Heart right ventricle (tissue), 16 donors: ENCODE measurements at places on chromosomes 6 and 20. TPM values are rescaled to one million over a fixed set of nuclear protein-coding genes. Genes with fewer than 3 reads are reported as not detected.

GRCh38 chr20:3071610-3072529 is at the start of gene OXT:
Gene OXT (plus strand): TSS chr20:3071620. CDS start chr20:3071656, 36 bp downstream.
- H3K27ac ChIP-seq, result peak within 1 kb of the TSS; percentile 56
- H3K4me3 ChIP-seq, result peak within 1 kb of the TSS; percentile 59
- no peaks in the 10 kb centered on the region for H3K4me1 ChIP-seq
- H3K27me3 ChIP-seq, result peaks cover 23% of the 10 kb centered on the region
- H3K36me3 ChIP-seq, result no peaks in the 10 kb centered on the region
- peak; percentile 33 for DNase-seq

GRCh38 chr20:1657556-1658334 is at the start of gene SIRPG:
Gene SIRPG (minus strand): TSS chr20:1657779. CDS start chr20:1657714, 65 bp downstream.
- DNase-seq, result no peak
- H3K27me3 ChIP-seq, result peaks cover 24% of the 10 kb centered on the region
- H3K36me3 ChIP-seq, result no peaks in the 10 kb centered on the region
- no peaks in the 10 kb centered on the region for H3K4me1 ChIP-seq

GRCh38 chr20:59664421-59664941 is 60.1 kb downstream of the PHACTR3 start:
- H3K27me3 ChIP-seq, result no peaks in the 10 kb centered on the region
- DNase-seq, result no peak
- H3K4me3 ChIP-seq, result no peak overlapping the region
- no peaks in the 10 kb centered on the region for H3K36me3 ChIP-seq

GRCh38 chr6:117263353-117263927 is 1.9 kb upstream of the VGLL2 start:
- H3K27ac ChIP-seq, result no peak overlapping the region
- no peak for DNase-seq
- peaks cover 21% of the 10 kb centered on the region for H3K4me1 ChIP-seq
- no peak overlapping the region for H3K4me3 ChIP-seq
- H3K27me3 ChIP-seq, result peaks cover 91% of the 10 kb centered on the region

DNA sequence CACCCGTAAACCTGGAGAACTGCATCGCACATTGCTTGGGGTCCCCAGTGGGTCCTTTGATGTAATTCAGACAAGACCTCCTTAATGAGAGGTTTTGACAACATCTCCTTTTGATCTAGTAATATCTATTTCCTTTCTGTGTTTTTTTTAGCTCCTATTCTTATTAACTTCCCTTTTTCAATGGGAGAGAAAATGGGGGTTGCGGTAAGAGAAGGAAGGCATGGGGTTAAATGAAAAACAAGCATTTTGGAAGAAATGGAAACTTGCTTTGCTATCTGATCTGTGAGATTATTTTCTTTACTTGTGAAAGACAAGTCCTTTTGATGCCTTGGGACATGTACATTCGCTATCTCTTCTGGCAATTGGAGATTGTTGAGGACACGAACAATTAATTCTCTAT is 418.6 kb upstream of the MAN1A1 start:
- H3K27ac ChIP-seq, result no peak overlapping the region
- no peaks in the 10 kb centered on the region for H3K27me3 ChIP-seq
- H3K36me3 ChIP-seq, result no peaks in the 10 kb centered on the region
- H3K4me3 ChIP-seq, result no peak overlapping the region
- no peaks in the 10 kb centered on the region for H3K4me1 ChIP-seq

GRCh38 chr6:128731249-128732165 is 151.4 kb upstream of the LAMA2 start:
- no peak for DNase-seq
- no peak overlapping the region for H3K4me3 ChIP-seq
- H3K36me3 ChIP-seq, result no peaks in the 10 kb centered on the region

RPS6KA2 gene
- total RNA-seq, result 69.0 TPM

- H3K36me3 ChIP-seq, result no peaks in the 10 kb centered on the region
- no peak overlapping the region for H3K4me3 ChIP-seq
- H3K4me1 ChIP-seq, result peaks cover 23% of the 10 kb centered on the region
These were observed 5.8 kb upstream of the TFAP2A start for GRCh38 chr6:10420546-10421157.

DNA sequence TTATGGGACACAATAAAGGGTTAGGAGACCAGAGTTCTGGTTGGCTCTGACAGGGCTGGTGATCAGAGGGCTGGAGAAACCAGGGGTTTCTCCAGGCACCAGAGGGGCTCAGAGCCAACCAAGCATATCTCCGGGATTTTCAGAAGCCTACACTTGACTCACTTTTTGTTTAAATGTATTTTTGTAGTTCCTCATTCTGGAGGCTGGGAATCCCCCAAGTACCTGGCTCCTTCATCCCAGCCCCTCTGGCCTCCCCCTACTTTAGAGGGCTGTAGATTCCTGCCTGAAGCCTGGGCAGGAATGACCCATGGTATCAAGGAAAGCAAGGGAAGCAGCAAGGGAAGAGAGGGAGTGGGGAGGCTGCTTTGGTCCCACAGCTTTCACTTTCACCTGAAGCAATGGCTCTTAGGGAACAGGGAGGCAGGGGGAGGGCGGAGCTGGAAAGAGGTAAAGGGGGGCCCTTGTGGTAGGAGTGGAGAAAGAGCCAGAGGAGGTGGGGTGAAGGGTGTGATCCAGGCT is 973 bp downstream of the CD40 start:
- peaks cover 26% of the 10 kb centered on the region for H3K36me3 ChIP-seq
- H3K27ac ChIP-seq, result peak overlapping the region; percentile 90

GRCh38 chr6:46113370-46113769 is 16.4 kb upstream of the ENPP4 start:
- H3K4me3 ChIP-seq, result no peak overlapping the region
- no peaks in the 10 kb centered on the region for H3K36me3 ChIP-seq
- no peak for DNase-seq

GRCh38 chr6:46090115-46091079 is 39.4 kb upstream of the ENPP4 start:
- H3K36me3 ChIP-seq, result no peaks in the 10 kb centered on the region
- H3K4me1 ChIP-seq, result no peaks in the 10 kb centered on the region
- no peaks in the 10 kb centered on the region for H3K27me3 ChIP-seq
- peak; percentile 37 for DNase-seq
- H3K27ac ChIP-seq, result no peak overlapping the region

- no peak overlapping the region for H3K27ac ChIP-seq
- peaks cover 42% of the 10 kb centered on the region for H3K4me1 ChIP-seq
- no peak overlapping the region for H3K4me3 ChIP-seq
- H3K36me3 ChIP-seq, result no peaks in the 10 kb centered on the region
These were observed 6.8 kb downstream of the TBPL1 start for GRCh38 chr6:133959667-133960368.

ZNF391 gene
- 1.5 TPM for total RNA-seq

- no peak overlapping the region for H3K27ac ChIP-seq
- H3K27me3 ChIP-seq, result peaks cover 3% of the 10 kb centered on the region
These were observed 274.4 kb downstream of the THBS2 start for GRCh38 chr6:168979254-168979653.

DNA sequence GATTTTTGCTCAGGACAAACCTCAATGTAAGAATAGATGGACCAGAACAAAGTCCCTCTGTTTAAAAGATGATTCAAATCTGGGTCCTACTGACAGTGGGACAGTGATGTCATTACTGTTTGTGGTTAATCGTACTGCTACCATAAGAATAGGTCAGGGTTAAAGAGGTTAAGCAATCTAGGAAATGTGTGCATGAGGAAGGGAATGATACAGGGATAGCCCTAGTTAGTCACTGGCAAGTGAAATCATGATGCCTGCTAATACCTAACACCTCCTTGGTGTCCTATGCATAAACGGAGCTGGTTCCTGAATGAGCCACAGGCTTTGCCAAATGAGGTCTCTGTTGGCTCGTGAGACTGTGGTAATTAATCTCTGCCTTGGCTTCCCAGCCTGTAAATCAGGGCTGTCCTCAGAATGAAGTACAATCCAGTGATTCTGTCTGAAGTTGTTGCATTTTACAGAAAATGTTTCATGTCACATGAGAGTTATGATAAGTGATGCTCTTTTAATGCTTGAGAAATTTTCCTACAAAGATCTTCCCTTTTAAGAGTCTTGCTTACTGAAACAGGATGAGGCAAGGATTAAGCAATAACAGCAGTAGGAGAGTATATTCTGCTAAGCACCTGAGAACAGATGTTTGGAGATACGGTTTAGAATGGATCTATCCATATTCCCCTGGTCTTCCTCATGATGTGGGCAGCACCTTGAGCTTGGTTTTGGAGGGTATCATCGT is 3.8 kb downstream of the MEP1A start:
- H3K36me3 ChIP-seq, result no peaks in the 10 kb centered on the region
- no peaks in the 10 kb centered on the region for H3K4me1 ChIP-seq
- H3K4me3 ChIP-seq, result no peak overlapping the region
- H3K27me3 ChIP-seq, result no peaks in the 10 kb centered on the region

GRCh38 chr20:36975099-36975818 is 23.8 kb upstream of the SAMHD1 start:
- H3K27ac ChIP-seq, result no peak overlapping the region
- no peaks in the 10 kb centered on the region for H3K36me3 ChIP-seq
- no peak overlapping the region for H3K4me3 ChIP-seq
- no peaks in the 10 kb centered on the region for H3K27me3 ChIP-seq
- H3K4me1 ChIP-seq, result no peaks in the 10 kb centered on the region
- no peak for DNase-seq

DNA sequence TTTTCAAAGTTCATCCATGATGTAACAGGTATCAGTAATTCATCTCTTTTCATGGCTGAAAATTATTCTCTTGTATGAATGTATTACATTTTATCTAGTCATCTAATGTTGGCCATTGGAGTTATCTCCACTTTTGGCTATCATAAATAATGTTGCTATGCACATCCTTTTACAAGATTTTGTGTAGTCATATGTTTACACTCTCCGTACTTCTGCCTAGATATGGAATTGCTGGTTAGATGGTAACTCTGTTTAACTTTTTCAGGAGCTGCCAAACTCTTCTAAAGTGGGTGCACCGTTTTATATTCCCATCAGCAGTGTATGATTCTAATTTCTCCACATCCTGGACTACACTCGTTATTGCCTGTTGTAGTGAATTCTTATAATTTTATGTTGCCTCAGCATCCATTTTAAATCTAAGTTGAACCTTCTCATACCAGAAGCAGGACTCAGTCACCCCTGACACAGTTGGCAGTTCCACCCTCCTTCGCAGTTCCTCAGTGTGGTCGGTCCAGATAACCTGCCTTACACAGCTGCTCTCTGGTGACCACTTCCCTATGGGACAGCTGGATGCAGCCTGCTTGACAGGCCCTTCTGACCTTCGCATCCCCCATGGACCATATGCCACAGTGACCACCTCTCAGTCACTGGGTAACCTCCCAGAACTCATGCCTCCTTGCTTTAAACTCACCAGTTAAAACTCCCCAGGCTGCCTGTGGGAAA is 33.9 kb downstream of the KIZ start:
- no peaks in the 10 kb centered on the region for H3K27me3 ChIP-seq
- H3K36me3 ChIP-seq, result peaks cover 33% of the 10 kb centered on the region
- H3K27ac ChIP-seq, result no peak overlapping the region
- DNase-seq, result no peak

- H3K27me3 ChIP-seq, result no peaks in the 10 kb centered on the region
- no peaks in the 10 kb centered on the region for H3K36me3 ChIP-seq
- no peak for DNase-seq
These were observed 183.5 kb upstream of the AFDN start for GRCh38 chr6:167643223-167643622.

- H3K4me3 ChIP-seq, result no peak overlapping the region
- DNase-seq, result no peak
- H3K27ac ChIP-seq, result no peak overlapping the region
- H3K27me3 ChIP-seq, result no peaks in the 10 kb centered on the region
- H3K4me1 ChIP-seq, result peaks cover 14% of the 10 kb centered on the region
These were observed 441.9 kb downstream of the CD109 start for GRCh38 chr6:74137911-74138310.

DNA sequence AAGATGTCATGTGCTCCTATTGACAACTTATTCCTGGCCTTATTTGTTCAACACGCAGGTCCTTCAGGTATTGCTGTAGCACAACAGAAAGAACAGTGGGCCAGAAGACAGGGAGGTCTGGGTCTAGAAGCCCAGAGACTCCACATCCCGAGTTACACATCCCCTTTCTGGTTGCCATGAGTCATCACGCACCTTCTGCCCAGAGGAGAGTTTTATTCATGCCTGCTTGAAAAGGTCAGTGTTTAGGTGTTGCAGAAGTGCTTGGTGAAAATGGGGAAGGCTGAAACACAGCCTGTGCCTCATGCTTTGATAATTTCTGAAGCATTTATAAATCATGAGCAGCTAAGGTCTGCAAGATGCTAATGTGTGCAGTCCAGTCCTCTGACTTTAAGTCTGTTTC is 256.4 kb downstream of the GMPR start:
- no peak for DNase-seq
- no peak overlapping the region for H3K4me3 ChIP-seq
- H3K27ac ChIP-seq, result no peak overlapping the region
- no peaks in the 10 kb centered on the region for H3K27me3 ChIP-seq
- H3K4me1 ChIP-seq, result peaks cover 12% of the 10 kb centered on the region

GRCh38 chr6:30839671-30840070 is 44.6 kb upstream of the DDR1 start:
- no peak overlapping the region for H3K4me3 ChIP-seq
- DNase-seq, result no peak
- no peak overlapping the region for H3K27ac ChIP-seq
- H3K27me3 ChIP-seq, result no peaks in the 10 kb centered on the region
- H3K36me3 ChIP-seq, result no peaks in the 10 kb centered on the region

- no peak overlapping the region for H3K27ac ChIP-seq
- no peak for DNase-seq
- H3K27me3 ChIP-seq, result no peaks in the 10 kb centered on the region
- peaks cover 15% of the 10 kb centered on the region for H3K4me1 ChIP-seq
- no peak overlapping the region for H3K4me3 ChIP-seq
These were observed 5.0 kb upstream of the APOBEC2 start for GRCh38 chr6:41047745-41048732.

DNA sequence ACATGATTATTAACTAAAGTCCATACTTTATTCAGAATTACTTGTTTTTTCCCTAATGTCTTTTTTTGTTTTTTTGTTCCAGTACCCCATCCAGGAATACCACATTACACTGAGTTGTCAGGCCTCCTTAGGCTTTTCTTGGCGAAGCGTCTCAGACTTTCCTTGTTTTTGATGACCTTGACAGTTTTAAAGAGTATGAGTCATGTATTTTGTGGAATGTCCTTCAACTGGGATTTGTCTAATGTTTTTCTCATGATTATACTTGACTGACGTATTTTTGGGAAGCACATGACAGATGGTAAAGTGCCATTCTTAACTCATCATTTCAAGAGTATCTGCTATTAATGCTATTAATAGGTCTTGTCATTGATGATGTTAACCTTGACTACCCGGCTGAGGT is 23.6 kb downstream of the ENPP1 start:
- no peaks in the 10 kb centered on the region for H3K36me3 ChIP-seq
- H3K4me3 ChIP-seq, result no peak overlapping the region
- no peak overlapping the region for H3K27ac ChIP-seq
- DNase-seq, result no peak

- peak; percentile 15 for DNase-seq
- H3K36me3 ChIP-seq, result no peaks in the 10 kb centered on the region
- H3K27me3 ChIP-seq, result no peaks in the 10 kb centered on the region
- H3K4me1 ChIP-seq, result peaks cover 3% of the 10 kb centered on the region
- peak overlapping the region; percentile 85 for H3K4me3 ChIP-seq
These were observed 1.3 kb upstream of the ASXL1 start for GRCh38 chr20:32356622-32357374.

- no peak overlapping the region for H3K27ac ChIP-seq
- no peaks in the 10 kb centered on the region for H3K27me3 ChIP-seq
- peaks cover 9% of the 10 kb centered on the region for H3K4me1 ChIP-seq
- H3K4me3 ChIP-seq, result no peak overlapping the region
- no peak for DNase-seq
These were observed 16.4 kb downstream of the SSR1 start for GRCh38 chr6:7296602-7297001.

- peak overlapping the region; percentile 72 for H3K4me3 ChIP-seq
- no peak for DNase-seq
- H3K4me1 ChIP-seq, result peaks cover 21% of the 10 kb centered on the region
These were observed 312 bp downstream of the TXNDC5 start for GRCh38 chr6:7910298-7910653.
